ENCODE measurements at places on chromosomes 13 and 19. TPM values are rescaled to one million over a fixed set of nuclear protein-coding genes. Genes with fewer than 3 reads are reported as not detected.

- DNase-seq = peak; percentile 78
Measured at GRCh38 chr19:55370305-55370988, at the start of gene IL11. Gene IL11, minus strand, starts transcription at chr19:55370463. Its CDS starts 153 bp downstream, at chr19:55370310.

DNA sequence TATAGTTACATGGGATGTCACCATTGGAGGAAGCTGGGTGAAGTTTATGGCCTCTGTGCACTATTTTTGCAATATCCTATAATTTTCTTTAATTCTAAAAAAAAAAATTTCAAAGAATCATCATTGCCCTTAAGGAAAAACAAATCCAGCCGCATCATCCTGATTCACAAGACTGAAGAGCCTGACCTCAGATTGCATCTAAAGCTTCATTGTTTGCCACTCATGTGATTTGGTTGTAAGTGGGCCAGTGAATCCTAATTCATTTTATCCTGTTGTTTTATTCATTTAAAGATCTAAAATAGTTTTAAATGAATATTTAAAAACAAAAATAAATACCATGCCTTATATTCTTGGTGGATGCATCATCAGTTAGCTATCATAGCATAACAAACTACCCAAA is 504.5 kb downstream of the TBC1D4 start:
- no peak for DNase-seq

Gene C19orf81
- not detected for total RNA-seq

Gene MYH14
- not detected for total RNA-seq

Gene KLK8
- not detected for total RNA-seq

DNA sequence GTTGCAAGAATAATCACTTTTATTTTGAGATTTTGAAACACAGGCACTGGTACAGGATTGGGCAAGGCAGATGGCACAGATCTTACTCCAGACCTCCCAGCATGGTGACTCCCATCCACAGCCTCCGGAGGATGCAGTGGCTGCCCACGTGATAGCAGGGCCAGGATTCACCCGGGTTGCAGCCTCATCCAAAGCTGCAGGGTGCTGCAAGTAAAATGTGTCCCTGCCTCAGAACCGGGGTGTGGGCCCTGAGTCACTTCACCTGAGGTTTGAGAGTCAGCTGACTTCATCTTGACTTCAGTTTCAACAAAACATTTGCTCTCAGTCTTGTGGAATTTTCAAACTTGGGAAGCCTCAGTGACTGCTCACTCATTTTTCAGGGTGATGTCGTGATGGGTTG is 201.9 kb downstream of the FGF9 start:
- DNase-seq = peak; percentile 12

GRCh38 chr19:57302727-57303401 is 17.4 kb upstream of the ZNF543 start:
- no peak for DNase-seq

- DNase-seq = no peak
Measured at GRCh38 chr13:113207460-113207859, 1.0 kb downstream of the PCID2 start.

- DNase-seq = peak; percentile 41
Measured at GRCh38 chr13:106284358-106284757, 251.1 kb downstream of the EFNB2 start.

GRCh38 chr13:80342471-80343371 is 1.8 kb upstream of the SPRY2 start:
- DNase-seq = peak; percentile 66

Gene SHISA7
- total RNA-seq = not detected

- no peak for DNase-seq
Measured at GRCh38 chr13:92894447-92894846, 332.2 kb upstream of the GPC6 start.

- no peak for DNase-seq
Measured at GRCh38 chr13:76853481-76853880, 32.7 kb downstream of the KCTD12 start.

GRCh38 chr13:43573802-43574514 is 212.8 kb downstream of the ENOX1 start:
- no peak for DNase-seq

DNA sequence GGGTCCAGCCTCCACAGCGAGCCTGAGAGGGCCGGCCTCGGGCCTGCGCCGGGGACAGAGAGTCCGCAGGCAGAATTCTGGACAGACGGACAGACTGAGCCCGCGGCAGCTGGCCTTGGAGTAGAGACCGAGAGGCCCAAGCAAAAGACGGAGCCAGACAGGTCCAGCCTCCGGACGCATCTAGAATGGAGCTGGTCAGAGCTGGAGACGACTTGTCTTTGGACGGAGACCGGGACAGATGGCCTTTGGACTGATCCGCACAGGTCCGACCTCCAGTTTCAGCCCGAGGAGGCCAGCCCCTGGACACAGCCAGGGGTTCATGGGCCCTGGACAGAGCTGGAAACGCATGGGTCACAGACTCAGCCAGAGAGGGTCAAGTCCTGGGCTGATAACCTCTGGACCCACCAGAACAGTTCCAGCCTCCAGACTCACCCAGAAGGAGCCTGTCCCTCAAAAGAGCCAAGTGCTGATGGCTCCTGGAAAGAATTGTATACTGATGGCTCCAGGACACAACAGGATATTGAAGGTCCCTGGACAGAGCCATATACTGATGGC is 490 bp downstream of the ITPKC start:
- DNase-seq = no peak

DNA sequence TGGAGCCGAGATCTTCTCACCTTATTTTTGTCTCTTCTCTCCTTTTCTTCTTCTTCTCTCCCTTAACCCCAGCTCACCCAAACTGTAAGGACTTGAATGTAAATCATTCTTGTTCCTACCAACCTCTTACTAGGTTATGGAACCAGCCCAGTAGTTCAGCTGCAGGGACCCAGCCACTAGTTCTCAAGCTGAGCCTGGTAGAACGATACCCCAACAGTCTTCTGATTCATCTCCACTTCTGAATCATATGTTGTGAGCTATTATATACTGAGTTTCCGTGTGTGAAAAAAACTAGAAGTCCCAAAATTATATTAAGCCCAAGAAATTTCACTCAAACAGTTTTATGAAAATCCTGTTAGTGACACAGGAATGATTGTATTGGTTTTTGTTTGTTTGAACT is 67.7 kb downstream of the DCT start:
- no peak for DNase-seq

Gene DPF1
- total RNA-seq = 4.2 TPM

GRCh38 chr19:47253467-47253881 is 2.9 kb upstream of the CCDC9 start:
- peak; percentile 91 for DNase-seq

DNA sequence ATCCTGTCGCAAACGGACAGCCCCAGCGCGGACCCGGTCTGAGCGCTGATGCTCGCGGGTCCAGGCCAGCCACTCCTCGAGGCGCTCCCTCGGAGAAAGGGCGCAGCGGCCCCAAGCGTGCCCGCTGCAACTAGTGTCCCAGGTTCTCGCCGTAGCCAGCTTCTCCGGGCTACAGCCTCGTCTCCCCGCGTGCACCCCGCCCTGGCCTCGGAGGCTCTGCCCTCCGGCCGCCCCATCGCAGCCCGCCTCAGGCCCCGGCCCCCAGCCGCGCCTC is 487 bp downstream of the FLT1 start:
- no peak for DNase-seq

Gene SYT3
- total RNA-seq = not detected

Gene ZNF90
- total RNA-seq = 0.36 TPM

Gene CD33
- not detected for total RNA-seq

- peak; percentile 40 for DNase-seq
Measured at GRCh38 chr19:39270036-39270871, 2.1 kb downstream of the IFNL2 start.

Gene C13orf46
- total RNA-seq = under 0.01 TPM

Gene C19orf85
- not detected for total RNA-seq

Gene CAMSAP3
- total RNA-seq = not detected

DNA sequence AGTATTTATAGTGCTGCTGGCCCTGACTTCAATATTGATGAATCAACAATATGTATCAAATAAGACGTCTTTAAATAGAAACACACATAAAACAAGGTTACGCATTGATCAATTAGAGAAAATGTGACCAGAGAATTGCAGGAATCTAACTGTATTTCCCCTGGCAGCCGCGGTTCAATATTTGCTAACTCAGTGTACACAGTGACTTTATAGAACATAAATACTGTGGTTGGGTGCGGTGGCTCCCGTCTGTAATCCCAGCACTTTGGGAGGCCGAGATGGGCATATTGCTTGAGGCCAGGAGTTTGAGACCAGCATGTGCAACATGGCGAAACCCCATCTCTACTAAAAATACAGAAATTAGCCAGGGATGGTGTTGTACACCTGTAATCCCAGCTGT is 22.8 kb upstream of the UPF3A start:
- no peak for DNase-seq

Gene B3GNT3
- not detected for total RNA-seq

- DNase-seq = peak; percentile 29
Measured at GRCh38 chr13:41960211-41960636, 685 bp downstream of the VWA8 start.

DNA sequence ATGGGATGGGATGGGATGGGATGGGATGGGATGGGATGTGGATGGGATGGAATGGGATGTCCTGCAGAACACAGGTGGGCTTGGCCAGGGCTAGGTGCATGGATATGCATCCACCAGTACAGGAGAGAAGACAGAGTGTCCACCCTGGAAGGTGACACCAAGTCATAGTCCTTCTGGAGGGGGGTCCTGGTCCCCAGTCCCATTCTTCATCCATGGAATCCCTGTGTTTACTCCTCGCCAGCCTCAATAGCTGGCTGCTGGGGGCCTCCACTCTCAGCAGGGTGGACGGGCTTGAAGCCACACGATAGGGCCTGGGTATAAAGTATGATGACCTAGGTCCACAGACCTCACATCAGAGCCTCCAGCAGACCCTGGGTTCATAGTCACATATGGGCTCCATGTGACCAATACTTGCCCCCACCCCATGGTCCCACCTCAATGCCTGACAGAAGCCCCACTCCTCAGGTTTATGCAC is 40.1 kb downstream of the RFX2 start:
- no peak for DNase-seq

DNA sequence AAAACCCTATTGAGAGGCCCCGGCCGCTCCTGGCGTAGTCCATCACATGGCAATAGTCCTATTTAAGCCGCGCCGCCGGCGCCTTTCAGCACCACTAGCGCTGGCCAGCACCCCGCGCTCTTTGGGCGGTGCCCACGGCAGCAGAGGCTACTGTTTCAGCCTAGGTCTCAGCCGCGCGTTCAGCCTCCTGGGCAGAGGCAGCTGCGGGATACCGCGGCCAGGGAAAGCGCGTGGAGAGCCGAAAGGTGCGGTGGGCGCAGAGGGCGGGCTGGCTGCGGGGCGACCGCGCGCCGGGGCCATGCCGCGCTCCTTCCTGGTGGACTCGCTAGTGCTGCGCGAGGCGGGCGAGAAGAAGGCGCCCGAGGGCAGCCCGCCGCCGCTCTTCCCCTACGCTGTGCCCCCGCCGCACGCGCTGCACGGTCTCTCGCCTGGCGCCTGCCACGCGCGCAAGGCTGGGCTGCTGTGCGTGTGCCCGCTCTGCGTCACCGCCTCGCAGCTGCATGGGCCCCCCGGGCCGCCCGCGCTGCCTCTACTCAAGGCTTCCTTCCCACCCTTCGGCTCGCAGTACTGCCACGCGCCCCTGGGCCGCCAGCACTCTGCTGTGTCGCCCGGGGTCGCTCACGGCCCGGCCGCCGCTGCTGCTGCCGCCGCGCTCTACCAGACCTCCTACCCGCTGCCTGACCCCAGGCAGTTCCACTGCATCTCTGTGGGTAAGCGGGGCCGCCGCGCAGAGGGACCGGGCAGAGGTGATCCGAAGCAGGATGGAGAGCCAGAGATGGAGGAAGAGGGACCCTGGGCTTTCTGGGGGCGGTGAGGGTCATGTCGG is at the start of gene GSX1:
Gene GSX1, plus strand, starts transcription at position 91 of the 826 bp plus-strand sequence. Its CDS starts 208 bp downstream, at position 299.
- peak; percentile 63 for DNase-seq

- DNase-seq = no peak
Measured at GRCh38 chr13:73702419-73703071, 431.7 kb downstream of the KLF12 start.

DNA sequence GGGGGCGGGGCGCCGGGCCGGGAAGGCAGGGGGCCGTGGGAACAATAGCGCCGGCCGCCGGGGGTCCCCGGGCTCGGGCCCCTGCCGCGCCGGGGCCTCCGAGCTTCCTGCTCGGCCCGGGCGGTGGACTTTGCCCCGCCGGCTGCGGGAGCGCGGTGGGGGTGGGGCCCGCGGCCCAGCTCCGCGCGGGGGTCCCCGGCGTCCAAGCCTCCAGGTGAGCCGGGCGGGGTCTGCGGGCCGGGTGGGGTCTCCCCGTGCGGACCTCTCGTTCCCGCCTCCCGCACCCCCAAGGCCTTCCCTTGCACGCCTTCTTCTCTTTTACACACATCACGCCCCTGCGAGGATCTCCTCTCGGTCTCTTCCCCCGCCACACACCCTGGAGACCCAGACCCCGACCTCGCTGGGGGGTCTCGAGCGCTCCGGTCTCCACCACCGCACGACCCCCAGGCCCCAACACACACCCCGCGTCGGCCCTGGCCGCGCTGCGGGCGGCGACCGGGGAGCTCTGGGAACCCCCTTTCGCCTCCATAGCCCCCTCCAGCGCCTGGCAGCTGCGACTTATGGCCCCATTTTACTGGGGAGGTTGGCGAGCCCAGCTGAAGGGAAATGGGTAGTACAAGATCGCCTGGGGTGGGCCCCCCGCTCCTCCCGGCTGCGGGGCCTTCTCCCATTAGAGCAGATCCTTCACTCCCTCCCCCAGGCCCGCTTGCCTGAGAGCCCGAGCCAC is 711 bp downstream of the CAMSAP3 start:
- no peak for DNase-seq

Gene EVI5L
- 15.0 TPM for total RNA-seq

Gene CEACAM1
- not detected for total RNA-seq

Gene BICRA
- 1.8 TPM for total RNA-seq

GRCh38 chr19:28316464-28316863 is 896.5 kb downstream of the UQCRFS1 start:
- DNase-seq = no peak

Gene CCNA1
- total RNA-seq = not detected

Gene PLK5
- not detected for total RNA-seq

GRCh38 chr19:10631874-10632273 is 6.5 kb downstream of the SLC44A2 start:
- no peak for DNase-seq

- no peak for DNase-seq
Measured at GRCh38 chr13:77692746-77693448, 4.6 kb upstream of the SLAIN1 start.

DNA sequence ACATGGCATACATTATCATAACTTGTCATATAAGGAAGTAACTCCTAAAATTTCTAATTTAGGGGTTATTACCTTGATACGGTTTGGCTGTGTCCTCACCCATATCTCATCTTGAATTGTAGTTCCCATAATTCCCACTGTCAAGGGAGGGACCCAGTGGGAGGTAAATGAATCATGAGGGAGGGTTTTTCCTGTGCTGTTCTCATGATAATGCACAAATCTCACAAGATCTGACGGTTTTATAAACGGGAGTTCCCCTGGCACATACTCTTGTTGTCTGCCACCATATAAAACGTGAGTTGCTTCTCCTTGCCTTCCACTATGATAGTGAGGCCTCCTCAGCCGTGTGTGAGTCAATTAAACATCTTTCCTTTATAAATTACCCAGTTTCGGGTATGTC is 76.0 kb downstream of the ZDHHC20 start:
- no peak for DNase-seq

DNA sequence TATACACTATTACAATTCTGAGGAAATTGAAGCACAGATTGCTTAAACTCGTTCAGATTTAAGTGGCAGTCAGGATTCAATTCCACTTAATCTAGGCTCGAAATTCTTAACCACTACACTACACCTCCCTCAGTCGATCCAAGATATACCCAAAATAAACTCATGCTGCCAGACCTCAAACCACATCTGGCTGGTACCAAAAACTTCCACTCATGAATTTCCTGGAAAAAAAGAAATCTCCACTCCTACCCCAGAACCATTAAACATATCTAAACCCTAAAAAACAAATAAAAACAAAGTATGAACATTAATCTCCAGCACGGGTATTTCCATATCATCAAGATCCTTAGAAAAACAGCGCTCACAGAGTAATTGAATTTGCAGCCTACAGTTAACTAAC is 1.1 kb downstream of the ZFP30 start:
- DNase-seq = no peak

Data from IMR-90 (cell line).